Activated naive CD4-positive, alpha-beta T cell (primary cell): ENCODE measurements at places on chromosomes 7 and 10.

GRCh38 chr10:251982-252582 is 116.8 kb downstream of the ZMYND11 start:
- no peak for DNase-seq

DNA sequence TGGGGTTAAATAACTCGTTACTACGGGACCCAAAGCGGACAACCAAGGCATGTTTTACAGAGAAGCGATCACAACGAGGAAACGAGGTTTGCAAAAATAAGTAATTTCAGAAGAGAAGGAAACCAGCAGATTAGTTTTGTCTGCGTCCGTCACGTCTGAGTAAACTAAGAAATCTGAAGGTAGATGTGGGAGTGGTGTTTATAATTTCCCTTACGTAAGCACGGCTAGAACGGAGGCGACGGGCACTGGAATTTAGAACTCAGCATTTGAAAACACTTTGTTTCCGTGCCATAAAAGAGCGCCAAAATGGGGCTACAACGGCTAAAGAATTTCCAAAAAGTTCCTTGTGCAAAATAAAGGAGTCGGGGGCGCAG is 718 bp upstream of the UMAD1 start:
- DNase-seq, result peak; percentile 41

- DNase-seq, result no peak
Measured at GRCh38 chr10:18369859-18370473, 229.7 kb downstream of the CACNB2 start.

DNA sequence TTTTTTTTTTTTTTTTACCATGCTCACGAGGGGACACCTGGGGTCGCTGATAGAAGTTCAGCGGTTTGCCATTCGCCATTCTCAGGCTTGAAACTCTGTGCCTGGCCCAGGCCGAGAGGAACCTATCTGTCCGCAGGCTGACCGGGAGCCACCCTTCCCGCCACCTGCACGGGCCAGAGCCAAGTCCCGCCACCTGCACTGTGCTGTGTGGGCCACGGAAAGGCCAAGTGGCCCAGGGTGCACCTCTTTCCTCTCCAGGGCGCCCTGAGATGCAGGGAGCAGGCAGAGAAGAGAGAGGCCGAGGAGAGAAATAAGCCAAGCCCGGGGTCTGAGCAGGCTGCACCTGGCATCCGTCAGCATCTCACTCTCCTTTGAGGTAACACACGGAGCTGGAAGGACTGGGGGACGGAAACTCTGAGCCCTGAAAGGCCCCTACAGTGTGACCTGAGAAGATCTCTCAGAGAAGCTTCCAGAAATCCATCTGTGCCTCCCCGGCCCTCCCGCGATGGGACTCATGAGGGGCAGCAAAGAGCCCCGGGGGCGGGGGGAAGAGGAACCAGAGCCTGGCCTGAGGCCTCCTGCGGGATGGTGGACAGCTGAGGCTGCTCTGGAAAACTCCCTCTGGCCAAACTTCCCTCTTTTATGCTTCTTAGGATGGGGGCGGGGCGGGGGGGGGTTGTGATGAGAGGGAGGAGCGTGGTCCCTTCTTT is 46.6 kb downstream of the PRKAG2 start:
- DNase-seq, result no peak

- no peak for DNase-seq
Measured at GRCh38 chr10:37684765-37685164, 172.6 kb downstream of the ZNF248 start.

- no peak for DNase-seq
Measured at GRCh38 chr7:13603661-13604060, 385.8 kb downstream of the ETV1 start.
